ENCODE measurements at places on chromosomes 2 and 18.

DNA sequence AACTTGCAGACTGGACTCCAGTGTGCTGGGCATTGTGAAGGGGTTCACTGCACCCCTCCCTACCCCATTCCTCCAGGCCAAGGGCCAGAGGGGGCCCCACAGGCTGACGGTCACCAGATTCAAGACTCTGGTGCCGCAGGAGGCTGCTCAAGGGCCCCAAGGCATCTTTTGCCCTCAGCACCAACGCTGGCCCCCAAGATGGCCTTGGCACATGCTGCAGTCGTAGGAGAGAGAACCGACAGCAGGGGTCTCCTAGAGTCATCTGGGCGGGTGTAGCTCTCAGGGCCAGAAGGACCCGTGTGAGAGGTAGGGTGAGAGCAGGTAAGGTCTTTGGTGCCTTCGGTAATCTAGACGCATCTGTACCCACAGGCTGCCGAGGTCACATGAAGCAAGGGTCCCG is 18.7 kb upstream of the ODC1 start:
- DNase-seq = no peak

DNA sequence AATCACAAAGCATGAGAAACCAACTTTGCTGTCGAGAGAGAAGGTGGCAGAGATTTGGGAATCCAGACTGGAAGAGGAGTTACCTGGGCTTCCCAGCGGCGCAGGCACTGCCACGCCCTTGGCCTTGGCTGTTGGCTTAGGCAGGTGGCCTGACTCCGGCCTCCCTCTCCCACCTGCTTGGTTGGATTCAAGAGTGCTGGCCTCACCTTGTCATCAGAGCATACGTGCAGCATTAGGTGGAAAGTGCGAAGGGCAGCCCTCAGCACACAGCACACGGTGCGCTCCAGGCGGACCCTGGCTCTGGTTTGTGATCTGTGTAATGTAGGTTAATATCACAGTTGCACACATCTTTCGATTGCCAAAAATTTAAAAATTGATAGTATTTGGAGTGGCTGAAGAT is 19.2 kb upstream of the ASB1 start:
- DNase-seq = no peak

DNA sequence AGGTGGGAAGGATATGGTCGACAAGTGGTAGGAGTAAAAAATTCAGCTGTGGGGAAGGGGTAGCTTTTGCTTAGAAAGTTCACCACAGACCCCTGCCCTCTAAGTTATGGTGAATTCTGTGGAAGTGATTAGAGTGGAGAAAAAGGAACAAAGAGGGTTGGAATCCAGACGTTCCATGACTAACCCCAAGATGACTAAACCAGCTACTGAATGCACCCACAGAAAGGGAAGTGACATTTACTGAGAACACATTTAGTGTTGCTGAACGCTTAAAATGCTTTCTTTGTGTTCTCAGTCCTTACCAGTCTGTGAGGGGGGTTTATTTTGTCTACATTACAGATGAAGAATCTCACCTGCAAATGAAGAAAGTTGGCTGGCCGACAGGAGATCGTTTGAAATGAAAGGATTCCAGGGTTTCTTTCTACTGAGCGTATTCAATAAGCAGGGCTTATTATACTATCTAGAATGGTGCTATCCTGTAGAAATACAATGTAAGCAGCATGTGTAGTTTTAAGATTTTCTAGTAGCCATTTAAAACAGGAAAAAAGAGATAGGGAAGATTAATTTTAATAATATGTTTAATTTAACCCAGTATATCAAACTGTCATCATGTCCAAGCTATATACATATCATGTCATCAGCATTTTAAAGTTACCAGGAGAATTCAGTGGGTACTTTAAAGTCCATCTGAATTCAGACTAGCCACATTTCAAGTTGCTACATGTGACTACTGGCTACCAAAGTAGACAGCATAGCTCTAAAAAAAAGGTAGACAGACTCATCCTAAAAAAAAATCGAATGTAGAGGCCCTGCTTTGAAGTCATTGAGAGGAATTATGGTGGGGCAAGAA is 60.1 kb downstream of the LIMS1 start:
- DNase-seq = no peak

GRCh38 chr2:111946294-111947114 is 48.1 kb downstream of the MERTK start:
- DNase-seq = no peak

DNA sequence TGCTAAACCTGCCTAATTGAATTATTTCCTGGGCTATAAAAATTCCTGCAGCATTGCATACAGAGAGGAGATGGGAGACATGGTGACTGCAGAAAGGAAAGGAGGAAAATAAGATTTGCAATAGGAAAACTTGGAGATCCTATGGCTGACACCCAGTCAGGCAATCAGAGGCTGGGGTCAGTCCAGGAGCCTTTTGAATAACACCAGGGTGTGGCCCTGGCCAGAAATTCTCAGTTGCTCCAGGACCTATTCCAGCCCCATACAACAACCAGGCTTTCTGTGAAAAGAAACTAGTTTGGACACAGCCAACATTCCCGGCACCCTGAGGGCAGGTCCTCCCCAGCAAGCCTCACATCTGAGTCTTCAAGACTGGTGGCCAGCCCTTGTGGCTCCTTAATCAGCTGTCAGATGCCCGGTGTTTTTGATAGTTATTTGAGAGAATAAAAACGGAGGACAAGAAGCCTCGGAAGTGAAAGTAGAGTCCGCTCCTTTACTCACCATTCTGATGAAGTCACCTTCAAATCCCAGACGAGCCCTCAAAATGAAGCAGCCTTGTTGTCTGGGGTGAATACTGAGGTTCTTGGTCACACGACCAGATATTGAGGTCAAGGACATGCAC is 31.1 kb upstream of the GMCL1 start:
- no peak for DNase-seq
